ENCODE measurements at places on chromosomes 13 and 19.

DNA sequence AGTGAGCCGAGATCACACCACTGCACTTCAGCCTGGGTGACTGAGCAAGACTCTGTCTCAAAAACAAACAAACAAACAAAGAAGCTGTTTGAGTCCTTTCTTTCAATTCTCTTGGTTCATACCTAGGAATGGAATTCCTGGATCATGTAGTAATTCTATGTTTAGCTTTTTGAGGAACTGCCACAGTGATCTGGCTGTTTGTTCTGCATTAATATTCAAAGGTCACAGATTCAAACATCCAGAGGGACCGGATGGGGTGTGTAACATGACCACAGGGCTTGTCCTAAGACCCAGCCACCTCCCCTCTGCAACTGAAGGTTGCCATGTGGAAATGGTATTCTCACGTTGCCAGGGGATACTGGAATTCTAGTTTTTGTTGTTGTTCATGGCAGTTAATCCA lies 10.2 kb downstream of the COLGALT1 start:
- DNase-seq: no peak

DNA sequence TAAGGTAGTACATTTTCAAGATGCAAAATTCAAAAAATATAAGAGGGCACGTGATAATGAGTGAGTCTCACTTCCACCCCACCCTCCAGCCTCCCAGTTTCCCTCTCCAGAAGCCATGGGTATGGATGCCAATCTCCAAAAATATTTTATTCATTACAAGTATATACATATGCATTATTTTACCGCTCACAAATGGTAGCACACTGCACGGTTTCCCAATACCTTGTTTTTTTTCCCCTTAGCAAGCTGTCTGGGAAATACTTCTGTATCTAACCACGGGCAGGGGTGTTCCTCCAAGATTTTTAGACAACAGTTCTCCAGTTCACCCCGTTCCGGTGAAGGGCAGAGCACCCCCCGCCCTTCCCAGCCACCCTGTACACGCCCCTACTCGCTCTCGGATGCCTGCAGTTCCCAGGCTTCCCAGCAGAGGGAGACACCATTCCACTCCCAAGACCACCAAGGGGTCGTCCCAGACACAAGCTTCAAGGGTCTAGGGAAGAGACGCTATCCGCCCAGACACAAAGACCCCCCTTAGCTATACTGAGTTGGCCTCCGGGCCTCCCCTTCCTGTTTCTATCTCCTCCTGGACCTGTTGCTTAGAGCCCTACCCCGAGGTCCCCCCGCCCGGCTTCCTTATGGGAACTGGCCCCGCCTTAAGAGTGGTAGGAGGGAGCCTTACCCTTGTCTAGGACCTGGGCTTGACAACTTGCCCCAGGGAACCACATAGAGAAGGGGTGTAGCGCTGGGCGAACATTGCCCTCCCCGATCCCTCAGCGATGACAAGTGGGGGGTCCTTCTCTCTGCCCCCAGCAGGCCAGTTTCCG lies 1.1 kb upstream of the FXYD3 start:
- DNase-seq: peak; percentile 87

DNA sequence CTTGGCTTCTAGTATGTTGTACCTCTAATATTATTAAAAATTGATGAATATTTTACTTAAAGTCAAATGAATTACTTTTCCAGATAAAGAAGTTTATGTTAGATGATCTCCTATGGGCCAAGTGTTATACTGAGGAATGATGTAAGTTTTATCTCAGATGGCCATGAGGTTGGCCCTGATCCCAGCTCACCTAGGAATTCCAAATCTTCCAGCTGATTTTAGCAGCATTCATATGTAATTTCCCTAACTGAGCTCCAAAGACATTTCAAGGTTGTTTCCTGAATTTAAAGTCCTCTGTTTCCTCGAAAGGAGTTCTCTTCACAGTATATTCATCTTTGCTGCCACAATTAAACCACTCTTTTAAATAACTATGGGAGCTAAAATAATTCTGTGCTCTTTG lies 1670.4 kb upstream of the SPRY2 start:
- no peak for DNase-seq

GRCh38 chr19:8069096-8069973 lies 16.8 kb downstream of the CCL25 start:
- no peak for DNase-seq

DNA sequence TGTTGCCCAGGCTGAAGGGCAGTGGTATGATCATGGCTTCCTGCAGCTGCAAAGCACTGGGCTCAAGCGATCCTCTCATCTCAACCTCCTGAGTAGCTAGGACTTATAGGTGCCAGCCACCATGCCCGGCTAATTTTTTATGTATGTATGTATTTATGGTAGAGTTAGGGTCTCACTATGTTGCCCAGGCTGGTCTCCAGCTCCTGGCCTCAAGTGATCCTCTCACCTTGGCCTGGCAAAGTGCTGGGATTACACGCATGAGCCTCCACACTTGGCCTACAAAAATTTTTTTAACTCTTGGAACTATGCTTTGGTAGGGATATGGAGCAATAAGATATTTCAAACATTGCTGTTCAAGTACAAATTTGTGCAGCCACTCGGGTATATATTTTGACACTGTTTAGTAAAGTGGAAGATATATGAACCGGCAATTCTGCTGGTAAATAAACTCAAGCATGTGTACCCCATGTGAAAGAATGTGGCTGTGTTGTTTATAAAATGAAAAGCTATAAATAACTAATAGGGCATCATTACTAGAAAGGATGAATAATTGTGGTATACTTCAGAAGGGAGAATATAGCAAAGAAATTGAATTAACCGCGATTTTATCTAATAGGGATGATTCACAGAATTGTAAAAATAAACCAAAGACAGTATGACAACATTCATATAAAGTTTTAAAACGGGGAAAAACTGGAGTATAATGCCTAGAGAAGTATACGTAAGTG lies 1.1 kb downstream of the ZNF566 start:
- DNase-seq: no peak

DNA sequence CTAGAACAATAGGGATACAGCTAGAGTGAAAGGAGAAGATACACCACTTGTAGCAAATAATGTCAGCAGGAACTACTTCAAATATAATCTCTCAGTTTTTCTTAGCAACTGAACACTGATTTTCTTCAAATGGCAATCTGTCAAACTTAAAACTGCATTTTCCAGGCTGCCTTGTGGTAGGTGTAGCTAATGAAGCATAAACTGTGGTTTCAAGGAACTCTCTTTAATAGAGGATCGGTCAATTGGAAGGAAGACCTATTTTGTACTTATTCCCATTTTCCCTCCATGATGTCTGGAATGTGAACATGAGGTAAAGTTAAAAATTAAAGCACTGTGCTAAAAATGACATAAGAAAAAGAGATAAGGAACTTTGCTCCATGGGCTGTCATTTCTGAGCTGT lies 1261.9 kb downstream of the PCDH17 start:
- no peak for DNase-seq

DNA sequence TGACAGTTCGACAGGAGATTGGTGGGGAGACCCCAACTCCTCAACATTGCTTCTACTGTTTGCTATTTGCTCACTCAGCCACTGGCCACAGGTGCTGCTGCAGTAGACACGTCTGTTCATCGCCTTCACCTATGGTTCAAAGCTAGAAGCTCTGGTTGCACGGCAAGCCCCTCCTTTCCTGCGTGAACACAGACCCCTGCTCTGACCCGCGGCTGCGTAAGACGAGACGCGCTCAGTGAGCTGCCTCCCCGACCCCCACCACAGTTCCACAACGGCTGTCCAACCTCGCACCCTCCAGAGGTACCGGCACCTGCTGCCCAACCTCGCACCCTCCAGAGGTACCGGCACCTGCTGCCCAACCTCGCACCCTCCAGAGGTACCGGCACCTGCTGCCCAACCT lies 6.8 kb downstream of the RASA3 start:
- DNase-seq: no peak

DNA sequence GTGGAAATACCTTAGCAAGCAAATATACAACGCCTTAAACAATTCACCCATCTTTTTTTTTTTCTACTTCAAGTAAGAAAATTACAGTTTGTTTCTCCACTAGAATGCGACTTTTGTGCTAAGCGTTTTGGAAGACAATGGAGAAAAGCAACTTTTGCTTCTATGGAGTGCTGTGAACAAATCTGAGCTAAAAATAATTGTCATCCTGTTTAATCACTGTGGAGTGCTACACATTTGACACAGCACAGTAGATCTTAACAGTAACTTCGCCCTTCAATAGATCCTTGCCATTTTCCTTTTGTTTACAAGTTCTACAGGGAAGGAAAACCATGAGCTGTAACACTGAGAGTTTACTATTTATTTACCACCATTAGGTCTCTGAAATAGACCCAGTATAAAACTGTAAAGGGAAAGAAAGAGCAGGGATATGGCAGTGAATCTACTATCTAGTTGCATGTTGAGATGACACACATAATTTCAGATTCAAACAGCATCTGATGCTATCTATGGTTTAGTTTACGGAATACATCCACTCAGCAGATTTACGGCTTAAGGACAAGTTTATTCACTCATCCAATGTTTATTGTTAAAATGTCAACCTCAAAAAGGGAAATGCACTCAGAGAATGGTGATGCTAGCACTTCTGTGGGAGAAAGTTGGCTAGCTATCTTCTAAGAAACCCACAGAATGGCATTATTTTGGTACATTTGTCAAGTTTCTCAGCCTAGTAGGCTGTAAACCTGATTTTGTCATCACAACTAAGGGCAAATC lies 175.3 kb downstream of the VWA8 start:
- no peak for DNase-seq

DNA sequence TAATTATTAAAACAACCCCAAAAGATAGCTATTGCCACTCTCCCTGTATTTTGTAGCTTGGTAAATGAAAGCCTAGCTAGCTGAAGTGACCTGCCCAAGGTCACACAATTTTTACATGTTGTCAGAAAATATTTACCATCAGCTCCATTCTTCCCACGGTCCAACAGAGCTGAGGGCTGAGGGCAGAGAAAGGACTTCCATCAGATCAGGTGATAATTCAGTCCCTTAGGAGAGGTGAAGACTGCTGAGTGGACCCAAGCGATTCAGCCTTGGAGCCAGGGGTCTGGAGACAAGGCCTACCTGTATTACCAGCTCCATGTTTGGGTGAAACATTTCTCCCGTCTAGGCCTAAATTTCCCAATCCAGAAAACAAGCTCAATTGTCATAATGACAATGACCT lies 149.5 kb upstream of the TSHZ3 start:
- no peak for DNase-seq

- no peak for DNase-seq
Measured at GRCh38 chr13:47555235-47555634, 445.8 kb downstream of the SUCLA2 start.
